ENCODE measurements at places on chromosomes 4 and X. TPM values are rescaled to one million over a fixed set of nuclear protein-coding genes. Genes with fewer than 3 reads are reported as not detected.

The IL2 gene
- total RNA-seq = 179 TPM

DNA sequence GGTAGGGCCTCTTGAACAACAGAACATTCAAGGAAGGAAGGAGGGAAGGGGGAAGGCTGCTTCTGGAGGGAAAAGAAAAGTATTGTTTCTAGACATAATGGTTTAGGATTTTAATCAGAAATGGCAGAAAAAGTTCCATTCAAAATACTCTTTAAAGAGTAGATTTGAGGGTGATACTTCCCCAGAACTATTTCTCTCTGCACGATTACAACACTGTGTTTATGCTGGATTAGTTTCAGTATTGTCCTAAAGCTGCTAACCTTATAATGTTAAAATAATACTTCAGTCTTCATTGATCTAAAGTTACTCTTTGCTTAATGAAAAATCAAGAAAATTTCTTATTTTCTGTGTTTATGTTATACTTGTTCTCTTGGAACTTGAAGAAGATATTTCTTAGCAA, 1026.3 kb upstream of the PABPC4L start:
- no peak overlapping the region for H3K4me3 ChIP-seq
- H3K27ac ChIP-seq = no peak overlapping the region
- DNase-seq = no peak

DNA sequence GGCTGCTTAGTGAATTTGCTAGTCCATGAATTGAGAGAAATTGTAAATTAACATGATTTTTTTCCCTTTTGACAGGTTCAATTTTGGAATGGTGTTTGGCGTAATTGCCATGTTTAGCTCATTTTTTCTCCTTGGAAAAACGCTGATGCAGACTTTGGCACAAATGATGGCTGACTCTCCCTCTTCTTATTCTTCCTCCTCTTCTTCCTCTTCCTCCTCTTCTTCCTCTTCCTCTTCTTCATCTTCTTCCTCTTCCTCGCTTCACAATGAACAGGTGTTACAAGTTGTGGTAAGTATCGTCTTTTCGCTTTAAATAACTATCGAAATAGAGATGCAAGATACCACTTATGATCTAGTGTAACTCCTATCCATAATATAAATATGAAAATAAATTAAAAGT, 5.7 kb downstream of the MBTPS2 start:
- no peaks in the 10 kb centered on the region for H3K4me1 ChIP-seq
- H3K27me3 ChIP-seq = no peaks in the 10 kb centered on the region
- H3K36me3 ChIP-seq = no peaks in the 10 kb centered on the region
- H3K4me3 ChIP-seq = no peak overlapping the region

DNA sequence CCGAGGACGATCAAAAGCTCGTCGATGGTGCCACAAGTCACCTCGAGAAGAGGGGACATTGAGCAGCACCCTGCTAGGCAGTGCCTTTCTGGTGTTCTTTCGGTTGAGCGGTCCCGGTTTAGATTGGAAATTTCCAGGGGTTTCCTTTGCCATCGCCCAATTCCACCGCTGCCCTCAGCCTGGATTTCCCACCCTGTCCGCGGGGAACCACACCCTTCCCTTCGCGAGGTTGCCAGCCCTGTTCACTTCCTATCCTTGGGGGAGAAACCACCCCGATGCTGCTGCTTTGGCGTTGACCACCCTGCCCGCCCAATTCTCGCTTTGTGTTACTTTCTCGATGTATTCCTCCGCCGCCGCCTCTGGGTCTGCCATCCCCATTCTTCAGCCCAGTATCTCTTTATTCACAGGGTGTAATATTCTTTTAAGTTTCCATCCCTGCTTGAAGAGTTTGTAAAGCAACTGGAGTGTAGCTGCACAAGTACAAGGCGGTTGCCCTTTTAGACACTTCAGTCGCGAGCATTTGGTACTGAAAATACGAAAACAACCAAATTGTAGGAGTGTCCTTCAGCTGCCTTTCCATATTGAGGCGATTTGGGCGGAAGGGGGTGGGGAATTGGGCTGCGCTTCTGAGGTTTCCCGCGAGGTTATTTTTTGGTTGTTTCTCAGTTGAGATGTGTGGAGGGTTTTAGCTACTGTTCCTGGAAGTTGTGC, 1.1 kb downstream of the OGT start:
- peaks cover 4% of the 10 kb centered on the region for H3K36me3 ChIP-seq
- DNase-seq = peak; percentile 73
- H3K4me1 ChIP-seq = peaks cover 21% of the 10 kb centered on the region
- H3K4me3 ChIP-seq = peak overlapping the region; percentile 96

GRCh38 chr4:73892966-73893365, 23.8 kb downstream of the CXCL1 start:
- DNase-seq = no peak
- H3K27me3 ChIP-seq = no peaks in the 10 kb centered on the region
- H3K36me3 ChIP-seq = no peaks in the 10 kb centered on the region
- no peak overlapping the region for H3K27ac ChIP-seq
